ENCODE measurements at places on chromosomes 3 and 15. TPM values are rescaled to one million over a fixed set of nuclear protein-coding genes. Genes with fewer than 3 reads are reported as not detected.

DNA sequence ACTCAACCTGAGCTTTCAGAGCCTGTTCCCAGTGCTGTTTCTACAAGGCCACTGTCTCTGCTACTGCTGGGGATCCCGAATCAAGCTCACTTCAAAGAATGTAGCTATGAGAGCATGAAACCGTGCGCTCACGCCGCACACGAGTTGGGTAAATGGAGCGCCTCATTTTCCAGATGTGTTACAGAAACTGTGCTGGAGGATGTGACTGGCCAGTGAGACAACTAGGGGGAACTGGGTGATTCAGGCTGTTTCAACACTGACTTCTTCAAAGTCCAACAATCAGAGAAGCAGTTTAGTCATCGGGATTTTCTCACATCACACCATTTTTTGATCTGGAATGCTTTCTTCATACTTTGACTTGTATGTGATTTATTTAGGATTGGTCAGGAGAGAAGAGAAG lies 3.5 kb downstream of the ZNF710 start:
- peak overlapping the region; percentile 96 for H3K27ac ChIP-seq
- H3K27me3 ChIP-seq: no peaks in the 10 kb centered on the region
- no peak overlapping the region for H3K4me3 ChIP-seq
- H3K4me1 ChIP-seq: peaks cover 21% of the 10 kb centered on the region

DNA sequence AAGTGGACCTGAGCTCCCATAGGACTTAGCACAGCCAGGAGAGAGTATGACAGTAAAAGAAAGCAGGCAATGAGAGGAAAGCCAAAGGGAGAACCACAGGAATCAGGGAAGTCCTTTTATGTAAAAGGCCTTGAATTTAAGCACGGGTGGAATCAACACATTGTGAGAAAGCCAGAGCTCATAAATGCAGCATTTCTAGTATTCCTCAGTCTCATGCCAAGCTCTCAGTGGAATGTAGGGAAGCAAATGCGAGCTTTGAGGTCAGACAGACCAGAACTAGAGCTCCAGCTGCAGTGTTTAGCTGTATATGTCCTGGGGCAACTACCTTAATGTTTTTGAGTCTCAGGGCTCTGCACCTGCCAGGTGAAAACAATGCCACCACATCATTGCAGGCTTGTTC lies 132.1 kb upstream of the TRIM42 start:
- H3K27me3 ChIP-seq: no peaks in the 10 kb centered on the region
- H3K27ac ChIP-seq: no peak overlapping the region
- H3K4me1 ChIP-seq: no peaks in the 10 kb centered on the region
- H3K36me3 ChIP-seq: no peaks in the 10 kb centered on the region
- no peak overlapping the region for H3K4me3 ChIP-seq
- no peak for DNase-seq

Gene ATP13A5
- not detected for polyA plus RNA-seq

Gene HTR3E
- polyA plus RNA-seq: not detected

Gene MYL3
- 12.7 TPM for polyA plus RNA-seq

Gene UQCRC1
- 227 TPM for polyA plus RNA-seq

Data from adrenal gland (tissue), 19 donors.